ENCODE measurements at places on chromosomes 4 and X. TPM values are rescaled to one million over a fixed set of nuclear protein-coding genes. Genes with fewer than 3 reads are reported as not detected.

Gene EIF4E
- 62.5 TPM for total RNA-seq

Gene CCKAR
- total RNA-seq, result not detected

Gene STS
- 13.0 TPM for total RNA-seq

Gene VGLL1
- total RNA-seq, result not detected

Gene JCHAIN
- 2.2 TPM for total RNA-seq

Gene L1CAM
- total RNA-seq, result 1.1 TPM

Gene PAGE1
- not detected for total RNA-seq

Gene POLR2B
- total RNA-seq, result 76.1 TPM

Gene RNF175
- not detected for total RNA-seq

- H3K4me1 ChIP-seq, result peaks cover 5% of the 10 kb centered on the region
- H3K36me3 ChIP-seq, result peaks cover 4% of the 10 kb centered on the region
- no peak for DNase-seq
- H3K4me3 ChIP-seq, result peak overlapping the region; percentile 71
Measured at GRCh38 chrX:103685396-103685795, 1.1 kb downstream of the MORF4L2 start.

DNA sequence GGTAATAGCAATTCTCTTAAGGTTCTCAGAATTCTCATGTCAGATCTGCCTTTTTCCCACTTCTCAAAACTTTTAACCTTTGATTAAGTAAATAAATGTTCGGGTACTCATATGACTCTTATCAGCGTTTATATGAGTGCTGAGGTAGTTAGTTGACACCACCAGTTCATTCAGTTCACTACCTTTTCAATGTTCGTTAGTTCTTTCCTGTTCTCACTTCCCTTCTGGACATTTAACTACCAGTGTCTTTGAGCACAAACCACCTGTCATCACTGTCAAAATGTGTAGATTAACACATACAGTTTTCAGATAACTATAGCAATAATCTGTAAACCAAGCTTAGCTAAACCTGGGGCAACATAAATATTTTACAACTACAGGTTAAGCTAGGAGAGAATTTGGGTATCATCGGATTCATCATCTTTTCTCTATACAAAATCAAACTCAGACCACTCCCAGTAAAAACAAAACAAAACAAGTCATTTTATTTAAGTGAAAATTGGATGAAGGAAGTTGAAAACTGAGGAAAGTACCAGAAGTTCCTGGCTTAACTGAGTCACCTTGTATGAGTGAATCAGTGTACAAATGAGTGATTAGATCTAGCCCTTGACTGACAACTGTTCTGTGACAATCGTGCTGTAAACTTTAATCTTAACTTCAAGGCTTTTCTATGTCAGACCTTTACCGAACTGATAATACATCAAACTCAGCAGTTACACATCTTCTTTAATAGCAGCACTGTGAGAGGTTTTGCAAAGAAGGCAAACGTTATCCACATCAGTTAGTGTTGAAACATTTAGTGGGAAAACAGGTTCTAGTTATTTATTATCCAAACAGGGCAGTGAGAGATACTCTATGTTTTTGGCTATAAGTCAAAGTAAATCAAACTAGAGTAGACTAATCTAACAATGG is 41.9 kb downstream of the ARHGEF38 start:
- H3K4me1 ChIP-seq, result no peaks in the 10 kb centered on the region
- no peak overlapping the region for H3K4me3 ChIP-seq
- no peak for DNase-seq
- no peaks in the 10 kb centered on the region for H3K27me3 ChIP-seq
- no peak overlapping the region for H3K27ac ChIP-seq
- H3K36me3 ChIP-seq, result no peaks in the 10 kb centered on the region

DNA sequence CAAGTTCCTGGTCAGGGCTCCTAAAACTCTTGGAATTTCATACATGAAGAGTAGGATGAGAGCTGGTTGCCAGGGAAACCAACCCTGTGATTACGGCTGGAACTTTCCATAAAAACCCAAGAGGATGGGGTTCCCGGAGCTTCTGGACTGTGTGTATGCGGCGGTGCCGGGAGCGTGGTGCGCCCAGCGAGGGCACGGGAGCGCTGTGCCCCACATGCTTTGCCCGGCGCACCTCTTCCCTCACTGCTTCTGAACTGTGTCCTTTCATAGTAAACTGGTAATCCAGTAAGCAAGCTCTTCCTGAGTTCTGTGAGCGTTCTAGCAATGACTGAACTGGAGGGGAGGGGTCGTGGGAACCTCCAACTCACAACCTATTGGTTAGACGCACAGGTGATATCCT is 152.6 kb downstream of the AFAP1 start:
- peaks cover 20% of the 10 kb centered on the region for H3K36me3 ChIP-seq
- no peak for DNase-seq
- peaks cover 7% of the 10 kb centered on the region for H3K4me1 ChIP-seq
- H3K27me3 ChIP-seq, result no peaks in the 10 kb centered on the region
- H3K27ac ChIP-seq, result no peak overlapping the region

DNA sequence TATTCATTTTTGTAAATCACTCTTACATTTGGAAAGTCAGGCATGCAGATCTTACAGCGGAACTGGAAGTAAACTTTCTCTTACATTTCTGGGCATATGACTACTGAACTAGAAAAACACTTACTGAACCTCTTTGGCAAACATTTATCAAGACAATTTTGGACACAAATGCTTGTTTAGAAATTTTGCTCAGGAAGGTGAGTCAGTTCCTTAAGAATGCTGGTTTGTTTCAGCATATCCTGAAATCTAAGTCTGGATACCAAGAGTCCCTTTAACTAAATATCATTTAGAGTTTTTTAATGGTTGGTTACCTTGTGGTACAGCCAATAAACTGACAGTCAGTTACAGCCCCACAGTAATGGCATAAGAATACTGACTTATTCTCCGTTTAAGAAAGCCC is 15.0 kb downstream of the SHISA3 start:
- peak overlapping the region; percentile 41 for H3K27ac ChIP-seq
- no peak for DNase-seq
- no peak overlapping the region for H3K4me3 ChIP-seq
- no peaks in the 10 kb centered on the region for H3K27me3 ChIP-seq

- H3K27ac ChIP-seq, result no peak overlapping the region
- DNase-seq, result no peak
- H3K27me3 ChIP-seq, result no peaks in the 10 kb centered on the region
- H3K36me3 ChIP-seq, result no peaks in the 10 kb centered on the region
- no peak overlapping the region for H3K4me3 ChIP-seq
Measured at GRCh38 chr4:142036795-142037583, 400.6 kb downstream of the IL15 start.

DNA sequence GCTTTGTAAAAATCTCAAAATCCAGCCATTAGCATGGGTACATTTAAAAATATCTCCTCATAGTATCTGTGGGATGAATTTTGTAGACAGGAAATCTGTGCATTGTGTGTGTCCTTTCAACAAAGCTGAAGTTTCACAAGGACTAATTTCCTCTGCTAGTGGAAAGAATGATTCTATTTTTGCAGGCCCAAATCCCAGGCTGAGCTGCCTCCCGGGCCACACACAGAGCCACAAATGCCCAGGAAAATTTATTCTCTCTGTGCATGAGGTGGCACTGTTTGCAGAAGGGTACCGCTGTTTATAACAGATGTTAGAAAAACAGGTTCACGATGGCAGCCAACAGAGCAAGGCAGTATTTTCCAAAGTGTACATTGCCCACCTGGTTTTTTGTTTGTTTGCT is 11.0 kb upstream of the VCX3B start:
- H3K27ac ChIP-seq, result no peak overlapping the region
- no peaks in the 10 kb centered on the region for H3K36me3 ChIP-seq
- no peak for DNase-seq
- H3K4me3 ChIP-seq, result no peak overlapping the region
- no peaks in the 10 kb centered on the region for H3K27me3 ChIP-seq

DNA sequence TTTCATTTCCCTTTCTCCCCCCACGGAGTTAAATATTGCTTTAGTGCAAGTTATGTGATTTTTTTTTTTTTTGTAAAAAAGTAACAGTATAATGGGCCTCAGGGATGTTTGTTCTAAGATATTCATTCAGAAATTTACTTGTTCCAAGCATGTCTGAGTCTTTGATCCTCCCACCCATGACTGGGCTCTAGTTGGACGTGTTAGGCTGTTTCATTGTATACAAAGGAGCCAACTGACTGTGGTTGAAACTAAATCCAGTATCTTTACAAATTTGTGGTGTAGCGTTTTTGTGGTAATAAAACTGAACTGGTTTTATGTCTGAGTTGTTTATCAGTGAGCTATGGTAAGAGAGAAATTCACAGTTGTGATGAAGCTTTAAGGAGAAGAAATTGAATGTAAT is 74.1 kb downstream of the DOCK11 start:
- no peaks in the 10 kb centered on the region for H3K27me3 ChIP-seq
- no peaks in the 10 kb centered on the region for H3K36me3 ChIP-seq
- no peak overlapping the region for H3K4me3 ChIP-seq
- no peak for DNase-seq
- H3K27ac ChIP-seq, result no peak overlapping the region

DNA sequence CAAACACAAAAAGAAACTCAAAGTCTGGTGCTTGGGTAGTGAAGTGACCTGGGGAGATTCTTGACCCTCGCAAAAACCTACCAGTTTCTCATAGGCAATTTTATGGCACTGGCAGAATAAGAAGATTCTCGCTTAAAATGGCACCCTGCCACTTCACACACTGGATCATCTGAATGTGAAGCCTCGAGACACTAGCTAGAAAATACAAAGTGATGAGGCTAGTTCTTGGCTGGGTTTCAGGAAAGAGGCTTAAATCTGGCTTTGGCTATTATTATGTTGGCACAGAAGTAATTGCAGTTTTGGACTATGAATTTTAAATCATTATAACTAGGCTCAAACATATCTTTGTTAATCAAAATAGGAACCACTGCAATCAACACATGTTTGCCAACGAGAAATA is 634.7 kb upstream of the BOD1L1 start:
- H3K27me3 ChIP-seq, result no peaks in the 10 kb centered on the region
- H3K4me1 ChIP-seq, result no peaks in the 10 kb centered on the region
- no peaks in the 10 kb centered on the region for H3K36me3 ChIP-seq
- H3K4me3 ChIP-seq, result no peak overlapping the region
- no peak overlapping the region for H3K27ac ChIP-seq

DNA sequence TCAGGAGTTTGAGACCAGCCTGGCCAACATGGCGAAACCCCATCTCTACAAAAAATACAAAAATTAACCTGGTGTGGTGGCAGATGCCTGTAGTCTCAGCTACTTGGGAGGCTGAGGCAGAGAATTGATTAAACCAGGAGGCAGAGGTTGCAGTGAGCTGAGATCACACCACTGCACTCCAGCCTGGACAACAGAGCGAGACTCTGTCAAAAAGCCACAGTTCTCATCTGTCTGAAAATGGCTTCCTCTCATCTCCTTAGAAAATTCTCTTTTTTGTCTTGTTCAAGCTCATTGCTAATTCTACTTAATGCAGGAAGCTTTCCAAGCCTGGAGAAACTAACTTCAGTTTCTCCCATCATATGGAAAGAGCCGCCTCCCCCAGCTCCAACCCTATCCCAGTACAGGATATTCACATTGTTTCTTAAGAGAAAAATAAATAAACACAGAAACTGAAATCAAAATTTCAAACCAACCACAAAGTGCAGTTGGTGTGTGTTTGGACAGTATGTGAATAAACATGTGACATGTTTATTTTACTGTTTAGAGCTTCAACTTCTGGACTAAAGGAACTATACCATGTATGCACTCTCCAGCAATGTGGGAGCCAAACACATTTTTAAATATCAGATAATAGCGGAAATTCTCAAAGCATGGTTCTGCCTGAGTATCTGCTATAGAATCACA is 55.0 kb upstream of the GAB1 start:
- DNase-seq, result no peak
- H3K4me3 ChIP-seq, result no peak overlapping the region

DNA sequence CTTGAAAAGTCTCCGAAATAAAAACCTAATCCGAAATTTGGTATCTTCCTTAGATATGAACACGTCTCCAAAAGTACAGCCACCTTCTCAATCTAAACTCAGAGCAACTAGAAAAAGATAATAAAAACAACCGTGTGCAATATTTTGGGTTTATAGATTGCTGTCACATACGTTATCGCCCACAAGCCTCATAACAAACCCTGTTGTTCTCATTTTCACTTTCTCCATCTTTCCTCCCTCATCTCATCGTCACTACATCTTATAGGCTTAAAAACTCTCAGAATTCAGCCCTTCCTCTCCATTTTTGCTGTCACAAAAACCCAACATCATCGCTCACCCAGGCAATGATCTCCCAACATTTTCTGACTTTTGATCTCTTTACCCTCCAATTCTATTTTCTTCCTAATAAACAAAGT is 448 bp upstream of the SCFD2 start:
- no peak for DNase-seq
- peak overlapping the region; percentile 82 for H3K27ac ChIP-seq
- H3K4me3 ChIP-seq, result peak overlapping the region; percentile 99

Measured in psoas muscle (tissue), 8 donors.